ENCODE measurements at places on chromosomes 7 and 10.

DNA sequence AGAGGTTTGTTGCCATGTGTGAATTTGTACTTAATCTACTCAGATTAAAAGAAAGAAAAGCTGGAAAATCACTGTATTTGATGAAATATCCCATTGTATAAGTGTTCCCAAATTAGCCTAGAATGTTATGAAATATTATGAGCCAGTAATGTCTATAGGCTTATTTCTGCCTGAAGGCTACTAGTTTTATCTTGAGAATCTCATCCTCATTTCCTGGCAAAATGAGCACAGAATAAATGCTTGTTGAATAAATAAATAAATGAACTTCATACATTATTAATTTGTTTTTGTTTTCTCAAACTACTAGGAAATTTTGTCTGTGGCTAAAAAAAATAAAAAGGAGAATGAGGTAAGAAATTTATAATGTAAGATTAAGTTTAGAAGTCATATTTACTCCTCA lies 25.5 kb downstream of the HELLS start:
- no peak for DNase-seq

GRCh38 chr7:115235075-115235474 lies 313.2 kb downstream of the MDFIC start:
- no peak for DNase-seq

DNA sequence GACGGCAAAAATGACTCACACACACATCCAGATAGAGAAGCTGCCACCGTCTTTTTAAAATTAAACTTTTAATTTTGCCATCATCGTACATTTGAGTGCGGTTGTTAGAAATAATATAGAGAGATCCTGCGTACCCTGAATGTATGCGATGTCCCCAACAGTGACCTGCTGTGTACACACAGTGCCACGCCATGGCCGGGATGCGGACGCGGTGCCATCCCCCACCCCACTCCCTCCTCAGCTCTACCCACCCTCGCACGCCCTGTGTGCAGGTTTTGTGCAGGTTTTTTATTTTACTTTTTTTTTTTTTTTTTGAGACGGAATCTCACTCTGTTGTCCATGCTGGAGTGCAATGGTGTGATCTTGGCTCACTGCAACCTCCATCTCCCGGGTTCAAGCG lies 58.7 kb upstream of the PDGFA start:
- no peak for DNase-seq

DNA sequence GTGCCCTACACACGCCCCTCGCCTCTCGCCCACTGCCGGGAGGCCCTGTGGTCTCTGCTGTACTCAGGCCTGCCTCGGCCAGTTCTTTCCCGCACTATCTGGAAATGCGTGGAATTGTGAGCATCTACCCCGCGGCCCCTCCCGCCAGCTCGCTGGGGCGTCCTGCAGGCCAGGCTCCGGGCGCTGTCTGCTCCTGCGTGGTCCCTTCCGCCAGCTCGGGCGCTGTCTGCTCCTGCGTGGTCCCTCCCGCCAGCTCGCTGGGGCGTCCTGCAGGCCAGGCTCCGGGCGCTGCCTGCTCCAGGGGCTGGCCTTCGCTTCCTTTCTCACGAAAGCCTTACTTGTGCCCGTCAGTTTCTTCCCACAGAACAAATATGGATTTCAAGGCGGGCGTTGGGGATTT lies 14.9 kb downstream of the GET4 start:
- DNase-seq: no peak

- DNase-seq: no peak
Observed at GRCh38 chr7:118072893-118073674, 110.9 kb upstream of the LSM8 start.

DNA sequence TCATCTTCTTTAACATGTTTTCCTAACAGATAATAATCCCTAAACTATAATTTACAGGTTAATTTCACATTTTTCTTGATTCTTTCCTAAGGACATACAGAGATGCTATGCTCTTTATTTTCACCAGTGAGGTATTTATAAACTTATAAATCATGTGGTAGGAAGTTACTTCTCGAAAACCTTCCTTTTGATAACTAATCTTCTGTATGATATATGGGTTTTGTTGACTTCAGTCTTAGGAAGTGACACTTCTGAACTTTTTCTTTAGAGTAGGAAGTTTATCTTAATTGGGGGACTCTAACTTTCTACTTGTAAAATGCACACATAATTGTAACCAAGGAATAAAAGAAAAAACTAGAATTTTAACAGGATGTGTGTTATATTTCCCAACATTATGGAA lies 9.8 kb upstream of the PNPLA8 start:
- no peak for DNase-seq

- no peak for DNase-seq
Observed at GRCh38 chr7:23158546-23158945, 23.3 kb upstream of the NUP42 start.

- DNase-seq: no peak
Observed at GRCh38 chr10:24502801-24503460, 220.8 kb downstream of the ARHGAP21 start.

DNA sequence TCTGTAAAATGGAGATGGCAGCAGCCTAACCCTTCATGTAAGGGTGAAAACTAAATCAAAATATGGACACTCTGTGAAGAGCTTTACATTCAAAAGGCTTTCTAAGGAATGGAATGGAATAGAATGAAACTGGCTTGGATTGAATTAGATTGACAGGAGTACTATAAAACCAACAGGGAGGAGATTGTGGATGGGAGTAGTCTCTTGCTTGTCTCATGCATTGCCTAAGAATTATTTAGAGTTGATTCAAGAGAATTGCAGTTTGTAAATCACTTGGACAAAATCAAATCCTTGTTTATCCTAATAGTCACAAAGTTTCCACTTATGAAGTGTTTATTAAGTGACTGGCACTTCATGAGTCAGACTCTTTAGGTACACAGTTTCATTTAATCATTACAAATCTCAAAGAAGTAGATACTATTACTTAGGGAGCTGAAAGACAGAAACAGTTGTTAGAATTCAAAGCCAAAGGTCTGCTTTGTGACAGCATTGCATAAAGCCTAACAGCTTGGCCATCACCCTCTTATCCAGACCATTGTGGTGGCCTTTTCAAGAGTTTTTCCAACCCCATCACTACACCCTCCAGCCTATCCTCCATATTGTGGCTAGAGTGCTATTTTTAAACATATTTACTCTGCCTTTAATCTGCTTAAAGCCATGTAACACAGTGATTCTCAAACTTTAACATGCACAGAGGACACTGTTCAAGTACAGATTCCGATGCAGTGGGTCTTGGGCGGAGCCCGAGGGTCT lies 91.9 kb upstream of the GHITM start:
- no peak for DNase-seq

DNA sequence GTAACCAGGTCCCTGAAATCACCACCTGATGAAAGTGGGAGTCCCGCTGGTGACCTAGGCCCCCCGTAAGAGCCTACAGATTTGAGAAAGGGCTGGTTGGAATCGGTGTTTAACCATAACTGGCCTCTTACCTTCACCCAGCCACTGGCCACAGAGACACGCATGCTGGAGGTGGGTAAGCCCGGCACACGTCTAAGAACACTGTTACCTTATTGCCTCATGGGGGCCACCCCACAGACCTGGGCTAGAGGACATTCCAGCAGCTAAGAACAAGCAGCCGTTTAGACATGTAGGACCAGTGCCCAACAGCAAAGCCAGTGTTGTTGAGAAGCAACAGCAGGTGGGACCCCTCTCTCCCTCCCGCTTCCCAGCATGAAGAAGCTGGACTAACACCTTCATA lies 2.5 kb upstream of the GDF2 start:
- DNase-seq: no peak

DNA sequence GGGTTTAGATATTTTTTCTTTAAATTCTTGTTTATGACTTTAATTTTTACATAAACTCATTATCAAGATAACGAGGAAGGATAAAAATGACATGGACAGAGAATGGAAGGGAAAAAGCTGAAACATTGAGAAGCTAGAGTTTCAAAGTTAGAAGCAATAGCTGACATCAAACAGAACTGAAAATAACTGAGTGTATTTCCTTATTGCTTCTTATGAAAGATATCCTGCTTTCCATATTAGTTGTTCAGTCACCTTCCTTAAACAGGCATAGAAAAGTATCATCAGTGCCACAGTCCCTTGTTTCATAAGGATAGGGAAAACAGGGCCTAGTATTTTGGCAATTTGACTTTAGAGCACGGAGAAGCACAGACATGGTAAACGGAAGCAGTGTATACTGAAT lies 460.5 kb upstream of the GHITM start:
- no peak for DNase-seq

DNA sequence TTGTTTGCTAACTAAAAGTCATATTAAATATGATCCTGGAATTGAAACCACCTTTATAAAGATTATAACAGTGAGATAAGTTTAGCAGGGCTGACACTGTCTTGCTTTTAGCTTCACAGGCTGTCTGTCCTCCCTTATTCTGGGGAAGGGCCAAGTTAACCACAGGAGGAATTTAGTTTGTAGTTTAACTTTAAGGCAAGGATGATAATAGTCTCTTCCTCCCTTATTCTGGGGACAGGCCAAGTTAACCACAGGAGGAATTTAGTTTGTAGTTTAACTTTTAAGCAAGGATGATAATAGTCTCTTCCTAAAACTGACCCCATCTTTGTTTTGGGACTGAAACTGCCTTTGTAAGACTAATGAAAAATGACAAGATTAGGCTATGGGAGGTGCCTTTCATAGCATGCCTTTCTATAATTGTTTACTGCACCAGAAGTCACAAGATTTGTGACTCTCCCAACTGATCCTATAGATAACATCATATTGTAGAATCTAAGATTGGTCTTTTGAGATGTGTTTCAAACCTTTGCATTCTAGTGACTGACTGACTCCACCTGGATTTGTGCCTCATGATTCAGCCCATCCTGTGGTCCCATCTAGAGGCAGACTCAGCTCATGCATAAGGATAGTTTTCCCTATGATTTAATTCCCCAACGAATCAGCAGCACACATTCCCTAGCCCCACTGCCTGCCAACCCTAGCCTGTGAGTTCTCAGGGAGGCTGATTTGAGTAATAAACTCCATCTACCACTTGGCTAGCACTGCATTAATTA lies 212.0 kb downstream of the MAGI2 start:
- DNase-seq: no peak

DNA sequence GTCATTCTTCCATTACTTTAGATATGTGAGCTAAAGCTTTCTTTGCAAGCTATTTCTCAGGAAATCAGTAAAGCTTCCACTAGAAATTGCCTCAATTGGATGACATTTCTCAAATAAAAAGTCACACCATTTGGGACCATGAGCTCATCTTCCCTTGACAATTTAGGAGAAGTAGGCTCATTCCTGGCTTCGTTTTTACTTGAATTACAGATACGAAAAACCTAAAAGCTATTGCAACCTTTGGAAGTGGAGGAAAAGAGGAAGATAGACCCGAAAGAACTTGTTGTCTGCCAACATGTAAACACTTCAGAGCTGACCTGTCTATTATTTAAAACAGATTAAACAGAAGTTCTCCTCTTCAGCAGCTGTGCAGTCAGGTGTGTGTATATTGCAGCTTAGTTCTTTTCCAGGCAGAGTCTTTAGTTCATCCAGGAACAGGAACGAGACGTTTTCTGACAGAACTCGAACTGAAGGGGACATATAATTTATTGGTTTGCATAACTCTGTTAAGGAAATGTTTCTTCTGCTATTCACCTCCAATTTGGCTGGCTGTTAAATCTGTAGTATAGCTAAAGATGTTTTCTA lies 43.1 kb upstream of the ST8SIA6 start:
- no peak for DNase-seq

DNA sequence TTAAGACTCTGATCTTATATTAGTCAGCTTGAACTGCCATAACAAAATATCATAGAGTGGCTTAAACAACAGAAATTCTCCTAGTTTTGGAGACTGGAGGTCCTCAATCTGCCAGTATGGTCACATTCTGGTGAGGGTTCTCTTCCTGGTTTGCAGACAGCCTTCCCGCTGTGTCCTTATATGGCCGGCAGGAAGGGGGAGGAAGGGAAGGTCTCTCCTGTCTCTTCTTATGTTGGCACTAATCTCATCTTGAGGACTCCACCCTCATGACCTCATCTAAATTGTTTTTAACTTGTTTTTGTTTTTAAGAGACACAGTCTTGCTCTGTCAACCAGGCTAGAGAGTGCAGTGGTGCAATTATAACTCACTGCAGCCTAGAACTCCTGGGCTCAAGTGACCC lies 53.1 kb downstream of the VPS41 start:
- DNase-seq: no peak

DNA sequence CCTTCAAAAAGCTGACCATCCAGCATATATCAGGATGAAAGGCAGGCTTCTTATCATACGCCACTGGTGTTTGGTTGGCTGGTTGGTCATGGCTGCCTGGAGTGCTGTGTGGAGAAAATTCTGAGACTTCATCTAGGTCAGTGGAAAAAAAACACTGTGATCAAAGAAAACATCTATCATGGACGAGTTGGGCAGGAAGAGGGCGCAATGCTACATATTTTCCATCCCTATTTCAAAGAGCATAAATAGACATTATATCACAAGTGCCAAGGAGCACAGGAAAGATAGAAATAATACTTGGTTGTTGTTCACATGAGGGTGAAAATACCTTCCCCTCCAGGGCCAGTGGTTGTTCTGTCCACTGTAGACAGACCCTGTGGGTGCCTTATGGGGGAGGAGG lies 128.4 kb upstream of the PLPP4 start:
- no peak for DNase-seq

GRCh38 chr7:143846692-143847091 lies 55.3 kb downstream of the TCAF1 start:
- DNase-seq: no peak

GRCh38 chr7:91557789-91558404 lies 293.7 kb downstream of the FZD1 start:
- DNase-seq: no peak

DNA sequence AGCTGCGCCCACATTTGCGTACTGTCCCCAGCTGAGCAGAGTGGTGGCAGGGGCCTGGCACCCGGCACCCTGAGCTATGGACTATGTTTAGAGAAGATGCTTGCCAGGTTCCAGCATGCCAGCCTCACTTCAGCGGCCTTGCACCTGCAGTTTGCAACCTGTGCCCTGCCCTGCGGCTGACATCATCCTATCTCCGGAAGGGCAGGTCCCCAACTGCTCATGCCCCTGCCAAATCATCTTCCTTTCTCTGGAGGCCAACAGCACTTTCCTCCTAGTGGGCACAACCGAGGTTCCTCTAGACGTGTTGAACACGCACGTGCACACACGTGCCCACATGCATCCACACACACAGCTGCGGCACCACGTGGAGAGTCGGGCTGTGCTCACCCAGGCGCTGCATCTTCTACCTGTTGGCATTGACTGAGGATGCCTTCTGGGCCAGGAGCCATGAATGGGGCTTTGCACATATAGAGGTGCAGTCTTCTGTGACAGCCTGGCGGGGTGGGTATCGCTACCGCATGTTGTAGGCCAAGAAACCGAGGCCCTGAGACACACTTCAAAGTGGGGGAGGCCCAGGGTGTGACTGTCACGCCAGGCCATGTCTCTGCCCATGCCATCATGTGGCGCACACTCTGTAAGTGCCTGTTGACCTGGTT lies 24.5 kb downstream of the CNPY1 start:
- DNase-seq: no peak

DNA sequence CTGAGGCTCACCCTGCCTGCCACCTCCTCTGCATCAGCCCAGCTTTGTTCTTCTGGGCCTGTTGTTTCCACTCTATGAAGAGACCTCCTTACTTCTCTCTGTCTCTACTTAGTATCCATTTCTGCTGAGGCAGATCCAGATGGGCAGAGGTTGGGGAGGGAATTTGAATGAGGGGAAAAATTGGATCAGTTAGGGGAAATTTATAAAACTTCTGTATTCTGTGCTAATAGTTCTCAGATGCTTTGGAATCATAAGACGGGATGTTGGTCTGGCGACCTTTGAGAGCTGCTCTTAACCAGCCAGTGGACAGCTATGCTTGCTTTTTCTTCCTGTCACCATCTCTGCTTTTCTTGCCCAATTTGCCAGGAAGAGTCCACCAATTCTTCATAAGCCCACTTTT lies 55.5 kb downstream of the AUTS2 start:
- no peak for DNase-seq

GRCh38 chr7:40393660-40394059 lies 258.9 kb downstream of the SUGCT start:
- DNase-seq: no peak
